ENCODE measurements at places on chromosomes 5 and 9. TPM values are rescaled to one million over a fixed set of nuclear protein-coding genes. Genes with fewer than 3 reads are reported as not detected.

GALT gene
- 23.0 TPM for total RNA-seq

PCBD2 gene
- 21.0 TPM for total RNA-seq

DNA sequence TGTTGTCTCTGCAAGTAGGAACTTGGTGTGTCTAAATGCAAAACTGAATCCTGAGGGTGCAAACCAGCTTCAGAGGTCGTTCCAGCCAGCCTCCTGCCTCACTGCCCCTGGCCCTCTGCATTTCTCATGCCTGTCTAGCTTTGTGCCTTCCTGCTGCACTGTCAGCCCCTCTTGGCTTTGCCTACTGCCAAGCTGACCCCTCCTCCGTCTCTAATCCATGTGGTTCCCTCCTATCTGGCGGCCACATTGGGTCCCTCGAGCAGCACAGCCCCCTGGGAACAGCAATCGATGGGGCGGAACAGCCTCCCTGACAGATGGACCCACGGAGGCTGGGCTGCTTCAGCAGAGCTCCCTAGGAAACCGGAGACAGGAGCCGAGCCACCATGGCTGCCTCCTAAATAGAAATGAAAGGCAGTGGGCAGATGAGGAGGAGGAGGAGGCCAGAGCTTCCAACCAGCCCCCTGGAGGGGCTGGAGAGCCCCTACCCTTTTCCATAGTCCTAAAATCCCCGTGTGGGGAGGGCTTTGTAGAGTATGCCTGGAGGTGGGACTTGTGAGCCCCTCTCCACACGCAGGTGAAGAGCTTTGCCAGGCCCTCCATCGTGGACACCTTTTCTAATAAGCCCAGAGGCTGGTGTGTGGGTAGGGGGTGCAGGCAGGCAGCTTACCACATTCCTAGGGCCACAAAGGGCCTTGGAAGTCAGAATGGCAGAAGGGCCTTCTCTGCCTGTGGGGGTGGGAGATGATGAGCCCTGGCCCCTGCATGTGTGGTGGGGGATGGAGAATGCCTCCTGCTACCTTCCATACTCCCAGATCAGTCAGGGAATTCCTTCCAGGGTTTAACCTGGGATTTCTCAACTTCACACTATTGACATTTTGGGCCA is 9.2 kb upstream of the CXXC5 start:
- peak; percentile 25 for DNase-seq

GRCh38 chr5:150397782-150398721 is 14.7 kb downstream of the CD74 start:
- DNase-seq: no peak

DNA sequence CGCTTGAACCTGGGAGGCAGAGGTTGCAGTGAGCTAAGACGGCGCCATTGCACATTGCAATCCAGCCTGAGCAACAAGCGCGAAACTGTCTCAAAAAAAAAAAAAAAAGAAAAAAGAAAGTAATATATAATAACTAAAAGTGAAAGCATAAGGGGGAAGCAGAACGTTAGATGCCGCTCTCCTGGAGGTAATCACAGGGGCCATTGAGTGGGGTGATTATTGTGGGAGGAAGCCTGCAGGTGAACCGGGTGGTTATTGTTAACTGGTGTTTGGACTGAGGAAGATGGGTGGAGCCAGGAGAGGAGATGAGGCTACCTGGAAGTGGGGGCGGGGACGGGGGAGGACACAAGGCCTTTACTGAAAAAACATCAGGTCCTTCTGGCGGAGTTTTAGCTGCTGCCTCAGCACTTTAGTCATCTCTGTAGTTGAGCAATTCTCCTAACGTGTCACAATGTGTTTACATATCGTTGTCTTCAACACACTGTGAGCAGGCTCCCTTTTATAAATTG is 5.3 kb upstream of the TJP2 start:
- DNase-seq: no peak

- DNase-seq: no peak
Measured at GRCh38 chr9:75228893-75229292, 140.6 kb downstream of the OSTF1 start.

Measured in gastrocnemius medialis (tissue), 4 donors.